Activated T-cell treated with anti-CD3 and anti-CD28 coated beads for 1 hour (primary cell): ENCODE measurements at places on chromosomes 1 and 21.

DNA sequence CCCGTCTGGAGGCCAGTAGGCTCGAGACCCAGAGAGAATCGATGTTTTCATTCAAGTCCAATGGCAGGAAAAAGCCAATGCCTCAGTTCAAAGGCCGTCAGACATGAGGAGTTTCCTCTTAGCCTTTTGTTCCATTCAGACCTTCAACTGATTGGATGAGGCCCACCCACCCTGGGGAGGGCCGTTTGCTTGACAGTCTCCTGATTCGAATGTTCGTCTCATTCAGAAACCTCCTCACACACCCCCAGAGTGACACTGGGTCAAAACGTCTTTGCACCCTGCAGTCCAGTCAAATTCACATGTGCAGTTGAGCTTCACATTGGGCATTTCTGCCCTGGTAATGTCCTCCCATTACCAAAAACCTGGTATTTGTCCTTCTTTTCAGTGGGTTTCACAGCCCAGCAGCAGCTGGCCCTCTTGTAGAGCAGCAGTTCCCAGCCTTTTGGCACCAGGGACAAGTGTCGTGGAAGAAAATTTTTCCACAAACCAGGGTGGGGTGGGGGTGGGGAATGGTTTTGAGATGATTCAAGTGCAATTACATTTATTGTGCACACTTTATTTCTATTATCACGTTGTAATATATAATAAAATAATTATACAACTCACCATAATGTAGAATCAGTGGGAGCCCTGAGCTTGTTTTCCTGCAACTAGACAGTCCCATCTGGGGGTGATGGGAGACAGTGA lies 40.1 kb downstream of the RSPH1 start:
- no peak for DNase-seq

GRCh38 chr1:201597551-201598230 lies 58.8 kb downstream of the NAV1 start:
- DNase-seq = no peak

GRCh38 chr1:26724926-26725325 lies 29.1 kb downstream of the ARID1A start:
- DNase-seq = no peak

DNA sequence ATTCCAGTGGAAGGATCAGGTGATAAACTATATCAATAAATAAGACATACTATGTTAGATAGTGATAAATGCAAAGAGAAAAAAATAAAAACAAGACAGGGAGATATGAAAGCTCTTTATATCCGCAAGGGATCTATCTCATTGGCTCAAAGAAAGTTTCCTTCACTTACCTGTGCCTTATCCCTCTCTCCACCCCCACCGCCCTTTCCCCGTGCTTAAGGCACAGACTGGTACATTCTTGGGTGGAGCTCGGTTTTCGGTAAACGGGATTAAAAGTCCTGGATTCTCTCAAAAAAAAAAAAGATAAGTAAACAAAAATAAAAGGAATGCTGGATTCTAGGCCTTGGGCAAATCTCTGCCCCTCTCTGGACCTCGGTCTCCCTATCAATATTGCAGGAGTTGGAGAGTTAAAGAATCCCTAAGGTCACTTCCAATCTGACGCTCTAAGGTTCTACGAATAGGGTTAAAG lies 593 bp upstream of the DNAJC16 start:
- no peak for DNase-seq

GRCh38 chr1:233509526-233509925 lies 104.4 kb upstream of the KCNK1 start:
- no peak for DNase-seq

DNA sequence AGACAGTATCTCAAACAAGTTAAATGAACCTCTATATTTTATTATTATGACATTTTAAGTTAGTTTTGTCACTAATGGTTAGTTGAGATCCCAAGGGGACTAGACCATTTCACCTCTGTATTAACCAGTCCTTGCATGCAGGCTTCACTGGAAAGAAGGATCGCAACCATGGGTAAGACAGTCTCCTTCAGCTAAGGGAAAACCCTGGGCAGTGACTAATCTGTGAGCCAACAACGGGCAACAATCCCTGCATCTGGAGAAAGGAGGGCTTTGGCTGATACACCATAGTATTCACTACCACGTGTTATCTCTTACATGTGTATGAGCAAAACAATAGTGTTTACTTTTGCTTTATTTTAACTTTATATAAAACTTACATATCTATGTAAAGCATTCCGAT lies 708.8 kb upstream of the CHRM3 start:
- DNase-seq = no peak

- DNase-seq = no peak
Measured at GRCh38 chr1:54804471-54805132, 3.5 kb upstream of the TTC22 start.

GRCh38 chr1:223556414-223557129 lies 108.9 kb downstream of the CAPN8 start:
- DNase-seq = no peak

DNA sequence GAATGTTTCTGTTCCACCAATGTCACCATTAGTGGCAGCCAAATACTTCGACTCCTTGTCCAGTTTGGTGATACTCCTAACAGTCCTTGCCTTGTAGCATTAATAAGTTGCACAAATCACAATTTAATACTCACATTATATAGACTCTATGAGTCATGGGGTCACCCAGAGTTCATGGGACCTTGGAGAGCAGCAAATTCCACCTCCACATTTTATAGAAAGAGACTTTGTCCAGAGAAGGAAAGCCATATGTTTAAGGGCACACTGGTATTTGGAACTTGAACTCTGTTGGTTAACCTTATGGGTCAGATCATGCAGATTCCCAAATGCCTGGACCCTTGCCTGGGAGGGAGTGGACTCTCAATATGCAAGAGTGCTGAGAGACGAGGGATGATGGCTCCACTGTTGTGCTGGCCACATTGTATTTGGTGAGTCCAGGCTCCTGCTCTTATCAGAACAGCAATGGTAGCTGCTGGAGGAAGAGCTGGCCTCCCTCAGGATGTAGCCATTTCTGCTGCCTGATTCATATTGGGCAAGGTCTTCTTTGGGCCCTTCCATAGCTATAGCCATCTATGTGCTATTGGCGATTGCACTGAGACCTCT lies 30.6 kb downstream of the DNAJC6 start:
- DNase-seq = no peak

DNA sequence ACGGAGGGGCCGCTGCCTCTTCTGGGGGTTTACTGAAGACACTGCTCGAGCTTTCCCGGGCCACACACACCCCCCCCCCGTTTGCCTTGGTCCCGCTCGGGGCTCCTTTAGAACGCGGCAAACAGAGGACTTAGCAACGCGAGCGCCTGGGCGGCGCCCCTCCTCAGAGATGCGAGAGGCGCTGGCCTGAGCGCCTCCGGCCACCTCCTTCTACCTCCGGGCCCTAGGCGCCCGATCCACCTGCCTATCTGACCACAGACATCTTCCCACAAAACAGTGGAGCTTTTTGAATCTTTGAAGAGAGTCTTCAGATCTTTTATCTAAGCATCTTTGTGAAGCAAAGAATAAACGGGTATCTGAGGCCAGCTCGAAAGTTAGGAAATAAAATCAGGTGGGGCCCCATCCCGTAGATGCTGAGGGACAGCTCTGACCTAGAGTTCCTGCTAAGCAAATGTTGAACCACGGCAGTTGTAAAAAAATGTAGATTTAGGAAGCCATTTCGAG lies 436 bp upstream of the TTLL7 start:
- peak; percentile 17 for DNase-seq

GRCh38 chr1:30707412-30708360 lies 15.7 kb downstream of the MATN1 start:
- peak; percentile 41 for DNase-seq

DNA sequence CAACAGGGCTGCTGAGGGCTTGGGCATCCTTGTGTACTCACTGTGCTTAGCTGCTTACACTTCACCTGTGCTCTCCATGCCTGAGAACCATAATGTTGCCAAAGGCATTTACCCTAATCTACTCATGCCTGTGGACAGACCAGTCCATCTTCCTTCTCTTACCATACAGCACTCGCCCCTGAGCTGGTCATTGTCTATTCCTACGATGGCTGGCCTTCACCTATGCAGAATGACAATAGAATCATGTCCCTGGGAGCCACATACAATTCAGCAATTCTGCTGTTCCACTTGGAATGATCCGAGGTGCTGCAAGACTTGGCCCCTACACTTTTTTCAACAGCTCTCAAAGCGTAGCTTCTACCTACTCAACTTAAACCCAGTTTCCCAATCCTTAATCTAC lies 96.5 kb downstream of the PAPPA2 start:
- no peak for DNase-seq

DNA sequence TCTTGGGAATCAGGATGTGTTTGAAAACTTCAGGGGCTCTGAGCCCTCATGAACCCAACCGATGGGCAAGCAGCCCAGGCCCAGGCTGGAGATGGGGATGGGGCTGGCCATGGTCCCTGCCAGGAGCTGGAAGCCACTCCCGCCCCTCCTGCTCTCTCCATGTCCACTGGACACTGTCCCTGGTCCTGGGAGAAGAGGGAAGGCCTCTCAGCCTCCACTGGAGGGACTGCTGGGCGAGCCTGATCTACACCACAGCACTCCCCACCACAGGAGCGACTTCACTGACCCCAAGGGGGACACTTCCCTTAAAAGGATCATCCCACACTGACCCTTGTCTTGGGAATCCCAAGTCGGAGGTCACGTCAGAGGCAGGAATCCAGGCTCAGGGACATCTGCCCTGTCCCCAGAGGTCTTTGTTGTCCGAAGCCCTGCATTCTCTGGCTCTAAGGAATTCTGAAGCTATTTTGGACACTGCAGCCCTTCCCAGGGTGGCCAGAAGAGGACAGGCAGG lies 16.9 kb upstream of the COL18A1 start:
- DNase-seq = no peak

DNA sequence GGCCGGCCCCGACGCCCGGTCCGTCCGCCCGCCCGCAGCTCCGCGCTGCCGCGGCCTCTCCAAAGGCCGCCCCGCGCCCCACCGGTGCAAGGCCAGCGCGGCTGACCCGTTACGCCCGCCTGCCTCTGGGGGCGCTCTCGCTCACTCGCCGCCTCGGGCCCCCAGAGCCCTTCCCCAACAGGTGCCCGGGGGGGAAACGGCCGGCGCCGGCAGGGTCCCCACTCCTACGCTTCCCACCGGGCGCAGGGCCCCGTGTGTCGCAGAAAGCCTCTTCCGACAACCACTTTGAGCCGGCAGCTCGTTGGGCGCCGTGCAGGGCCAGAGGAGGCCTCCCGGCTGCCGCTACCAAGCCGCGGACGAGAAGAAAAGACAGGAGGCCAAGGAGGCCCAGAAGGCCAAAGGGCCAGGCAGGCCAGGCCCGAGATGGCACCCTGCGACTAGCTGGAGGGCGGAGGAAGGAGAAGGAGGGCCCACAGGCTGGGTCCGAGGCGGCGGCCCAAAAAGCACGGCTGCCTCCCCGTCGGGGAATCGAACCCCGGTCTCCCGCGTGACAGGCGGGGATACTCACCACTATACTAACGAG lies 64.9 kb upstream of the FCGR2A start:
- peak; percentile 41 for DNase-seq

DNA sequence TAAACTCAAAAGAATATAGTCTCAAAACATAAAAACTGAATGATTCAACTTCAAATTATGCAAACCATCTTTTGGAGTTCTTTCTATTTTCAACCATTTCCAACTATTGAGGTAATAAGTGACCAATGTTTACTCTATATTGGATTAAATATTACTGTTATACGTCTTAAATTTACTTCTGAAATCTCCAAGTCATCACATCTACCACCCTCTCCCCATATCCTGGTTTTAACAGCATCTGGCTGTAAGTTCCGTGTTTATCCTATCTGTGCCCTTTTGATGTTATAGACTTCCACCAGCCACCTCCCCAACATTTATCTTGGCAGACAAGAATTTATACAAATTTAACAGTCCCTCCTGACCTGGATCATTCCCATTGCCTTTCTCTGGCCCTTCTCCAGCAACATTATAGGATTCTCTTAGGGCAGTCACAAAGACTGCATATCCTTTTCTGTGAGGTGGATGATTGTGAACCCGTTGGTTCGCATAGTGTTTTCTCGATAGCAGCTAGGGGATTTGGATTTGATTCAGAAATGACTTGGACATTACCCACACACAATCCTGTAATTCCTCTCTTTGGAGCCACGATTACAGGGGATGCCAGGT lies 313.4 kb upstream of the FMN2 start:
- no peak for DNase-seq

DNA sequence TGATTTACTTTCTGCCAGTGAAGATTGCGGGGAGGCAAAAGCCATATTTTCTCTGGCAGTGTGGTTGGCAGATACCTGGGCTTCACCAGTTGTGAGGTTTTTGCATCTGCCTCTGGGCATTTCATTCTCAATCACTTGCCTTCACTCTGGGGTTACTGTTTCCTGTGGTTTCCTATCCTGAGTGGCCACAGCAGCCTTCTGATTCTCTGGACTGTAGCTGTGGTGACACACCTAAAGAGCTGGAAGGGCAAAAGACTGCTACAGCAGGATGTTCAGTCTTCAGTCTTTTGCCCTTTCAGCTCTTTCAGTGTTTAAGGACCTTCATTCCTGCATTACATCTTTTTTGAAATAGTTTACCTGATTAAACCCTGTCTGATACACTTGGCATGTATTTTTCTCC lies 50.5 kb upstream of the GPR52 start:
- no peak for DNase-seq

GRCh38 chr1:218538341-218538740 lies 193.2 kb downstream of the TGFB2 start:
- no peak for DNase-seq

DNA sequence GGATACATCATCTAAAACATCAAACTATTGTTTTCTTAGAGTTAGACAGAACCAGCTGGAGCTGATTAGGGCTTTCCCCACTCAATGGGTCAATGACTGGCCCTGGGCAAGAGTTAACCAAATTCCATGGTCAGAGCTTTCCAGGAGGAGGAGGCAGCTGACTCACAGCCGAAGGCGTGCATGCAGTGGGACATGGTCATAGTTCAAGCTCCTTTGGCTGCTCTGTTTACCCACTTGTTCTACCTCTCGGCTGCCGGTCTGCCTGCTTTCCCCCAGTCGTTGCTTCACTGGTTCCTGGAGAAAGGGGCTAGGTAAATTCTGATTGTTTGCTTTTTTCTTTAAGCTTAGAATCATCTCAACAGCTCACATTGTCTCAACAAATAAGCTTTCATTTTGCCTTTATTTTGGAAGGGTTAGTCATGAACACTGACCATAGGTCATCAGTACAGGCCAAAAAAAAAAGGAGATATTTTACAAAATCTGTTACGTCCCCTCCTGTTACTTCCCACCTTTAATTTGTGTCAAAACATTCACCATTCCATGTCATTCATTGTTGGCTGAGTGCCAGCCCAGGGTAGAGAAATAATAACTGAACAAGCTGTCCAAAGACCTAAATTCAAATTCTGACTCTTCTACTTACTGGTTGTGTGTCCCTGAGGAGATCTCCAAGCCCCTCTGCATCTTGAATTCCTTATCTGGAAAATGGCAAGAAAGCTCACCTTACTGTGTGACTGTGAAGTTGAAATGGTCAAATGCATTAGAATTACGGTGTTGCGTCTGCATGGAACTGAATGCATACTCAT lies 12.0 kb downstream of the MAB21L3 start:
- DNase-seq = no peak
